Hepatocyte (in vitro differentiated cells): ENCODE measurements at places on chromosomes 2 and 18. TPM values are rescaled to one million over a fixed set of nuclear protein-coding genes. Genes with fewer than 3 reads are reported as not detected.

The CD8A gene
- 0.33 TPM in 1 of 2 replicates, not detected in the other for total RNA-seq

The ADAM17 gene
- 19.5 and 30.2 TPM in 2 replicates for total RNA-seq

The COL4A4 gene
- 1.7 and 3.0 TPM in 2 replicates for total RNA-seq

The AQP12B gene
- total RNA-seq, result 0.04 TPM in 1 of 2 replicates, not detected in the other

The PLGLB1 gene
- 4.4 and 6.6 TPM in 2 replicates for total RNA-seq

The DPP10 gene
- 15.7 and 18.1 TPM in 2 replicates for total RNA-seq

The IL36A gene
- not detected in 2 replicates for total RNA-seq

The UCN gene
- total RNA-seq, result 1.4 and 2.9 TPM in 2 replicates

The B3GNT7 gene
- total RNA-seq, result 4.0 and 6.2 TPM in 2 replicates

The NTSR2 gene
- total RNA-seq, result not detected in 2 replicates

The IL1A gene
- 2.3 and 3.1 TPM in 2 replicates for total RNA-seq

The KLHL41 gene
- 1.8 and 2.0 TPM in 2 replicates for total RNA-seq

The BOK gene
- 24.2 and 25.4 TPM in 2 replicates for total RNA-seq

The CCDC121 gene
- 2.7 and 4.4 TPM in 2 replicates for total RNA-seq

The GBX2 gene
- not detected in 2 replicates for total RNA-seq

The CHST9 gene
- 30.6 and 32.7 TPM in 2 replicates for total RNA-seq

The ASB18 gene
- not detected in 2 replicates for total RNA-seq

The C2orf42 gene
- total RNA-seq, result 16.3 and 22.0 TPM in 2 replicates

The GAREM2 gene
- 4.7 TPM in 2 replicates for total RNA-seq

The KLF11 gene
- 8.6 and 11.3 TPM in 2 replicates for total RNA-seq

The PTMA gene
- total RNA-seq, result 615 and 727 TPM in 2 replicates

The ECEL1 gene
- 1.0 and 1.1 TPM in 2 replicates for total RNA-seq

The CENPA gene
- 1.7 and 3.1 TPM in 2 replicates for total RNA-seq

The SPC25 gene
- total RNA-seq, result 4.1 and 11.2 TPM in 2 replicates

The GALM gene
- total RNA-seq, result 49.2 and 59.4 TPM in 2 replicates

The IL37 gene
- total RNA-seq, result not detected in 2 replicates

The ARHGEF4 gene
- 15.8 and 17.8 TPM in 2 replicates for total RNA-seq

The ALPI gene
- total RNA-seq, result 3.9 and 4.1 TPM in 2 replicates

The GRB14 gene
- 3.6 and 4.2 TPM in 2 replicates for total RNA-seq

The DLGAP1 gene
- 3.1 and 3.9 TPM in 2 replicates for total RNA-seq

The ZNF519 gene
- 4.3 and 12.0 TPM in 2 replicates for total RNA-seq

The EN1 gene
- 0.24 and 0.43 TPM in 2 replicates for total RNA-seq

The RUFY4 gene
- 0.10 and 0.44 TPM in 2 replicates for total RNA-seq

The ZNF804A gene
- total RNA-seq, result 2.3 and 2.4 TPM in 2 replicates

The SOWAHC gene
- total RNA-seq, result 26.2 and 26.5 TPM in 2 replicates

The TEKT4 gene
- not detected in 2 replicates for total RNA-seq

The KCNJ13 gene
- total RNA-seq, result 56.6 and 69.1 TPM in 2 replicates

The TTC21B gene
- 23.4 and 24.3 TPM in 2 replicates for total RNA-seq

The ANKRD53 gene
- 0.48 and 0.97 TPM in 2 replicates for total RNA-seq

The MPP4 gene
- 0.77 TPM in 1 of 2 replicates, not detected in the other for total RNA-seq

The REG1A gene
- 0.53 TPM in 1 of 2 replicates, not detected in the other for total RNA-seq

The OTX1 gene
- 0.07 TPM in 1 of 2 replicates, not detected in the other for total RNA-seq

The DNAJC5G gene
- not detected in 2 replicates for total RNA-seq

The PROM2 gene
- total RNA-seq, result 1.2 and 2.8 TPM in 2 replicates

The AGFG1 gene
- total RNA-seq, result 86.4 and 91.6 TPM in 2 replicates
